Effector memory CD4-positive, alpha-beta T cell (primary cell): ENCODE measurements at places on chromosomes 7 and 10.

DNA sequence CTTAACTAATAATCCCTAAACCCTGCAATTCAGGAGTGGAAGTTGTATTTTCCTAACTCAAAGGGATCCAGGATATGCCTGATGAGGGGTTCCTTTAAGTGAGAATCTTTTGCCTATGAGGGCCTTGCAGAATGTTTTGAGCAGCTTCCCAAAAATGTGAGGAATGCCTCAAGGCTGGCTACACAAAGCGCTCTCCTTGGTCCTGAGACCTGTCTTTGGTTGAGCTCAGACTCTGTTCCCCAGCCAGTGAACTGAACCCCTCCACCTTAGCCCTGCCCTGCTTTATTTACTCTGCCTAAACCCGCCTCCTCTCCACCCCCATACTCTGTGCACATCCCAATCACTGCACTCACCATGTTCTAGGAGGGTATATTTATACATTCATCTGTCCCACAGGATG is 108.6 kb downstream of the NRCAM start:
- H3K27ac ChIP-seq: no peak overlapping the region
- no peaks in the 10 kb centered on the region for H3K4me1 ChIP-seq
- DNase-seq: no peak

GRCh38 chr7:45644237-45644636 is 70.1 kb downstream of the ADCY1 start:
- DNase-seq: no peak
- H3K4me1 ChIP-seq: no peaks in the 10 kb centered on the region
- no peak overlapping the region for H3K27ac ChIP-seq
- H3K4me3 ChIP-seq: no peak overlapping the region

- H3K27me3 ChIP-seq: no peaks in the 10 kb centered on the region
- no peak for DNase-seq
- H3K4me3 ChIP-seq: no peak overlapping the region
- H3K36me3 ChIP-seq: peaks cover 31% of the 10 kb centered on the region
Measured at GRCh38 chr10:124685261-124685660, 58.9 kb downstream of the FAM53B start.

- no peak for DNase-seq
- H3K27me3 ChIP-seq: no peaks in the 10 kb centered on the region
- H3K27ac ChIP-seq: no peak overlapping the region
- H3K36me3 ChIP-seq: no peaks in the 10 kb centered on the region
- H3K4me3 ChIP-seq: no peak overlapping the region
- no peaks in the 10 kb centered on the region for H3K4me1 ChIP-seq
Measured at GRCh38 chr7:84136336-84136735, 58.3 kb downstream of the SEMA3A start.

GRCh38 chr10:96863922-96864543 is 31.9 kb downstream of the LCOR start:
- H3K27ac ChIP-seq: no peak overlapping the region
- peaks cover 5% of the 10 kb centered on the region for H3K4me1 ChIP-seq
- H3K27me3 ChIP-seq: no peaks in the 10 kb centered on the region
- H3K4me3 ChIP-seq: no peak overlapping the region
- no peaks in the 10 kb centered on the region for H3K36me3 ChIP-seq

- H3K4me3 ChIP-seq: no peak overlapping the region
- H3K27me3 ChIP-seq: no peaks in the 10 kb centered on the region
- H3K27ac ChIP-seq: no peak overlapping the region
- no peak for DNase-seq
- H3K4me1 ChIP-seq: no peaks in the 10 kb centered on the region
Measured at GRCh38 chr7:143334244-143334643, 18.3 kb downstream of the CLCN1 start.

DNA sequence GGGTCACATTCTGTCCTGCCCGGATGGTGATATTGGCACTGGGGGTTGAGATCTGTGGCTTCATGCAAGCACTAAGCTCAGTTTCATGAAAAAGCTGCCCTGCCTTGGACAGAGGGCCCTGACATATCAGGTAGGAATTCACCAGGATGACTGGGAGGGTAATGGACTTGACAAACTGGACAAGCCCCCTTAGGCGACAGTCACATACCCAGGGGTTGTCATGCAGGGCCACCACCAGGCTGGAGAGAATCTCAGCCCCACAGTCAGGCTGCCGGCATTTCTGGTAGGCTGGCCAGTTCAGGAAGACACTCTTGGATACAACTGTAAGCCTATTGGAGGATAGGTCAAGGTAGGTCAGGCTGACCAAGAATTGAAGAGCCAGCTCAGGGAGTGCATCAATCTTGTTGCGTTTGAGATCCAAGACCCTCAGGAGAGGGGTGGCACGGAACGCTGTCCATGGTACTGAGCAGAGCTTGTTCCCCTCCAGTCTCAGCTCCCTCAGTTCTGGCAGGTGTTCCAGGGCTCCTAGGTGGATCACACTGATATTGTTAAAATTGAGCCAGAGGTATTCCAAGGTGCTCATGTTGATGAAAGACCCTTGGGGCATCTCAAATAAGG is 824 bp downstream of the LRIT2 start:
- H3K36me3 ChIP-seq: no peaks in the 10 kb centered on the region
- H3K4me3 ChIP-seq: no peak overlapping the region
- H3K27me3 ChIP-seq: no peaks in the 10 kb centered on the region
- no peak overlapping the region for H3K27ac ChIP-seq

DNA sequence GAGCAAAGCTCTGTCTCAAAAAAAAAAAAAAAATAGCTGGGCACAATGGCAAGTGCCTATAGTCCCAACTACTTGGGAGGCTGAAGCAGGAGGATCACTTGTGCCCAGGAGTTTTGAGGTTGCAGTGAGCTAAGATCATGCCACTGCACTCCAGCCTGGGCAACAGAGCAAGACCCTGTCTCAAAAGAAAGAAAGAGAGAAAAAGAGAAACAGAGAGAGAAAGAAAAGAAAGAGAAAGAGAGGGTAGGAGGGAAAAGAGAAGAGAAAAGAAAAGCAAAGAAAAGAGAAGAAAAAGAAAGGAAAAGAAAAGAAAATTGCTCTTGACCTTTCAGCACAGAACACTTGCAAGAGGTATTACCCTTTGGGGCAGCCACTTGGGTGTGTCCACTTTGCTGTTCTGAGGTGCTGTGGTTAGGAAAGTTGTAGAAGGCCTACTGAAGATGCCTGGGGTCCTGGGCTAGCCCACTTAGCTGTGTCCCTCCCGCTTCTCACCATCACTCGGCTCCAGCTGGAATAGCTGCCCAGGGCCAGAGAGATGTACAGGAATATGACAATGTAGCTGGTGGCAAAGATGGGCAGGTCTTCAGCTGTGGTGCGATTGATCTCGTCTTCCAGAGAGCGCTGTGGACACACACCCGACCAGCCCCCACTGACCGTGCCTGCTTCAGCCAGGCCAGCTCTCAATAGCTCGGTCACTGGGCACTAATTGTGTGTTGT is 5.6 kb downstream of the NPC1L1 start:
- H3K36me3 ChIP-seq: no peaks in the 10 kb centered on the region
- no peaks in the 10 kb centered on the region for H3K27me3 ChIP-seq
- H3K27ac ChIP-seq: no peak overlapping the region
- H3K4me1 ChIP-seq: no peaks in the 10 kb centered on the region
- no peak overlapping the region for H3K4me3 ChIP-seq
- no peak for DNase-seq

DNA sequence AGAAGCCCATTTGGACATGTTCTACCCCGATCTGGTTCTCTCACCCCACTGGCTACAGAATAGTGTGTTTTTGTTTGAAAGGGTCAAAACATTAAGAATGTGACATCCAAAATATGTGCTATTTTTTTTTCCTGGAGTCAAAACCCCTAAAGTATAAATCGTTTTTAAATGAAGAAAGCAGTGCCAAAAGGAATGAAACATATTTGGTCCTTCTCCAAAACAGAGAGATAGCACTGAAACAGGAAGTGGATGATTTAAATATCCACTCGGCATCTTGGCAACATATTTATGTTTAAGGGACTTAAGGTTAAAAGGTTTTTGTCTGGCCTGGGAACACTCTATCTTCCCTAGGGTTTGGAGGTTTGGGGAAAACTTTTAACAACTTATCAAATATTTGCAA is 32.3 kb downstream of the CALD1 start:
- no peaks in the 10 kb centered on the region for H3K4me1 ChIP-seq
- no peak overlapping the region for H3K4me3 ChIP-seq
- DNase-seq: no peak

GRCh38 chr10:48498940-48499510 is 105.8 kb downstream of the ARHGAP22 start:
- no peak overlapping the region for H3K4me3 ChIP-seq
- no peak for DNase-seq
- no peaks in the 10 kb centered on the region for H3K36me3 ChIP-seq
- peaks cover 3% of the 10 kb centered on the region for H3K27me3 ChIP-seq
- no peaks in the 10 kb centered on the region for H3K4me1 ChIP-seq
- H3K27ac ChIP-seq: no peak overlapping the region

DNA sequence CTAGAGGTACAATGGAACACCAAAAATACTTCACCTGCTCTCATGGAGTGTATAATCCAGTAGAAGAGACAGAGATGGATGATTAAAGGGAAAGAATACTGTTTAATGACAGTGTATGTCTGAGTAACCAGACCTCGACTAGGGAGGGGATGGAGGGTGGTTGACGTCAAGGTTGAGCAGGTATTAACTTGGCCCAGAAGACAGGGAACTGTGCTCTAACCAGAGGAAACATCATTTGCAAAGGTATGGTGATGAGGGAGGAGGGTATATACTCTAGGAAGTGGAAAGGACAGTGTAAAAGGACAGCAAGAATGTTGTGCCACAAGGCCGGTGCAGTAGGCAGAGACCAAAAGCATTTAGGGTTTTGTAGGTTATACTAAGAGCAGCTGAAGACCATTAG is 2.9 kb downstream of the MIOS start:
- H3K4me3 ChIP-seq: no peak overlapping the region
- no peaks in the 10 kb centered on the region for H3K27me3 ChIP-seq
- H3K4me1 ChIP-seq: peaks cover 18% of the 10 kb centered on the region
- no peak for DNase-seq
- no peaks in the 10 kb centered on the region for H3K36me3 ChIP-seq
- H3K27ac ChIP-seq: peak overlapping the region; percentile 21

DNA sequence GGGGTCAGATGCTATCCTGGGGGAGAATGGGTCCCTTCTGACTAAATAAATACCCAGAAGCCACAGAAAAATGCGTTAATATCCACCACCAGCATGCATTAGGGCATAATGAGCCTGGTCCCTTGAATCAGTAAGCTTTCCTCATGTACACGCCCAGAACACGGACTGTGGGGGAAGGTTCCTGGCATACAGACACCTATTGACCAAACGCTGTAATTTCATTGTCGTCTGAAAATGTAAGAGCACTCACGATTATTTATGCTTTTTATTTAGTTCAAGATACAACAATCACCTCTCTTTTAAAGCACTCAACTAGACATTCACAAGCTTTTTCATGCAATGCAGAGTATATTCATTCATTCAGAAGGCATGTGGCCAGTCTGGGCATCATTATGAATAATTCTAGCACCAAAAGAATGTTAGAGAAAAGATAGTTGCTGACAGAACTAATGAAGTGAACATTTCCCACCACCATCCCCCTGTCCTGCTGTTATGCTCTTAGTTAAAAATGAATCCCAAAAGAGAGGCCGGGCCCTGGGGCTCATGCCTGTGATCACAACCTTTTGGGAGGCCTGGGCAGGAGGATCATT is 101.0 kb downstream of the SVIL start:
- no peak overlapping the region for H3K27ac ChIP-seq
- H3K27me3 ChIP-seq: no peaks in the 10 kb centered on the region
- no peaks in the 10 kb centered on the region for H3K4me1 ChIP-seq

- DNase-seq: no peak
- no peaks in the 10 kb centered on the region for H3K36me3 ChIP-seq
- H3K4me3 ChIP-seq: no peak overlapping the region
- H3K27me3 ChIP-seq: peaks cover 3% of the 10 kb centered on the region
- H3K4me1 ChIP-seq: no peaks in the 10 kb centered on the region
- H3K27ac ChIP-seq: no peak overlapping the region
Measured at GRCh38 chr10:97179731-97180362, 5.9 kb downstream of the SLIT1 start.

DNA sequence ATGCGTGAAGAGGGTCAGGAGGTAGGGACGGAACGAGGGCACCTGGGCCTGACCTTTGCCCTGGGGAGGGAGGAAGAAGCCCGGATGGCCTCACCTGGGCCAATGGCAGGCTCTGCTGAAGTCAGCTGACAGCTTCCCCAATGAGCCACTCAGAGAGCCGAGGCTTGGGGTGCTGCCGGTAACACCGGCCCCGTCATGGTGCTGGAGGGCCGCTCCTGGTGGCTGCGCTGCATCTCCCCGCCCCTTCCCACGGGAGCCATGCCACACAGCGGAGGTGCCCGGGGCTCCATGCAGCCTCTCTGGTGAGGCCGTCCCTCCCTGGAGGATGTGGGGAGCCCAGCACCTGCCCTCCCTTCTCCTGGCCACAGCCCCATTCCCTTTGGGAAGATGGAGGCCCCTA is 17.6 kb upstream of the MICALL2 start:
- no peak overlapping the region for H3K27ac ChIP-seq
- H3K4me1 ChIP-seq: peaks cover 12% of the 10 kb centered on the region
- DNase-seq: no peak

DNA sequence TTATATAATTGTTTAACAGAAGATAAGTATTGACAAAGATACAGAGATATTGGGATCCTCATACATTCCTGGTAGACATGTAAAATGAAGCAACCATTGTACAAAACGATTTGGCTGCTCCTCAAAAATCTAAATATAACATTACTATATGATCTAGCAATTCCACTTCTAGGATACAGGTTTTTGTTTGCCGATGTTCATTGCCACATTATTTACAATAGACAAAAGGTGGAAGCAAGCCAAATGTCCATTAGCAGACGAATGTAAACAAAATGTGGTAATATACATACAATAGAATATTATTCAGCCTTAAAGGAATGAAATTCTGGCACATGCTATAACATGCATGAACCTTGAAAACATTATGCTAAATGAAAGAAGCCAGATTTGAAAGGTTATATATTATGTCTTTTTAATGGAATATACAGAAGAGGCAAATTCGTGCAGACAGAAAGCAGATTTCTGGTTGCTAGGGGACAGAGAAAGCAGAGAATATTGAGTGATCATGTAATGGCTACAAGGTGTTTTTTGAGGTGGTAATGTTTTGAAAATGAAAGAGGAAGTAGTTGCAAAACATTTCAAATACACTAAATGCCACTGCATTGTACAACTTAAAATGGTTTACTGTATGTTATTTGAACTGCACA is 44.9 kb downstream of the POLR1F start:
- no peaks in the 10 kb centered on the region for H3K36me3 ChIP-seq
- no peak for DNase-seq
- no peaks in the 10 kb centered on the region for H3K27me3 ChIP-seq
- H3K4me1 ChIP-seq: no peaks in the 10 kb centered on the region
- H3K4me3 ChIP-seq: no peak overlapping the region
